ENCODE measurements at places on chromosomes 13 and 19.

GRCh38 chr13:98500963-98501421 lies 75.9 kb downstream of the STK24 start:
- no peak for DNase-seq

DNA sequence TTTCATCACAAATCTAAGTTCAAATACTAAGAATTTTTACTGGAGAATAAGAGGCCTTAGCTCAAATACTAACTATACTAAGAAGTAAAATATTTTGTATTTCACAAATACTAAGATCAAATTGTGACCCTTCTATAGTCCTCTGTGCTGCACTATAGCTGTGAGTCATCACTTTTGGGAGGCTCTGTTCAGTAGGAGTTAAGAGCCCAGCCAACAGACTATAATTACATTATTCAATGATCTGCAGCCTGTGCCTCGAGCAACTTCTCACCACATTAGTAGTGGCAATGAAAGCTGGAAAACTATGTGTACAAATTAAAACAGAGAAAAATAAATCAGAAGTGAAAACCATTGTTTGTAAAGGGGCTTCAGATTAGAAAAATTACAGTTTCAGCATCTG lies 147.3 kb upstream of the GPC6 start:
- no peak for DNase-seq

- no peak for DNase-seq
Measured at GRCh38 chr19:10231612-10232228, 589 bp upstream of the S1PR2 start.

DNA sequence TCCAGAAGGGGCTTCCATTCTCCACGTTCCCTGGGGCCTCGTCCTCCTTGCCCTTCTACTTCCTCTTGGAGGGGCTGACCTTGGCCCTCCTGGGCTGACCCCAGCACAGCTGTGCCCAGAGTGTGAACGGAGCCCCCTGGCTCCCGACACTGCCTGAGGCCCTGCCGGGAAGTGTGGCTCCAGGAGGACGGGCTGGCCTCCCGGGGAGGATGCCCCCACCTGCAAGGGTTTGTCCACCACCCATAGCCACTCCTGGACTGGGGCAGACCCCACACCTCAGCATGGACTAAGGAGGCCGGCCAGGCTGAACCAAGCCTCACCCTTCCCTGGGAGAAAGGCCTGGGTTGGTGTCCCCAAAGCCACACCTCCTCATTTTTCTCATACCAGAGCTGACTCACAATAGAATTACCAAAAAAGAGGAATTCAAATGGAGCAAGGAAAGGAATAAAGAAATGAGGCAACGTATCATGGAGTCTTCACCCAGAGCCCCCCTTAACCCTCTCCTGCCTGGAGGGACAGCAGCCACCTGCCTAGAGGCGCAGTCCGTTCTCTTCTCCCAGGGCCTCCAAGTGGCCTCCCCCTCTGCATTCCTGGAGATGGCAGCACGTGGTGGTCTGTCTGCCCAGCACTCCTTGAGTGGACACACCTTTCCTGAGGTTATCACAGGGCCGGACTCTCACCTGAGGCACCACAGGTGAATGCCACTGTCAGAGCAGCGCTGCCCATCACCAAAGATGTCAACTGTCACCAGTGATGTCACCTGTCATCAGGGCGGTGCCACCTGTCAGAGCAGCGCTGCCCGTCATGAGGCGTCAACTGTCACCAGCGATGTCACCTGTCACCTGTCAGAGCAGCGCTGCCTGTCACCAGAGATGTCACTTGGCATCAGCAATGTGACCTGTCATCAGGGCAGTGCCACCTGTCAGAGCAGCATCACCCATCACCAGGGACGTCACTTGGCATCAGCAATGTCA lies 3.1 kb upstream of the C13orf46 start:
- no peak for DNase-seq

- DNase-seq = no peak
Measured at GRCh38 chr19:46745521-46746280, at the start of gene FKRP. Gene FKRP (plus strand): TSS chr19:46746057. CDS start chr19:46755451, 9,394 bp downstream.

- no peak for DNase-seq
Measured at GRCh38 chr13:105670179-105670990, 865.1 kb downstream of the EFNB2 start.

DNA sequence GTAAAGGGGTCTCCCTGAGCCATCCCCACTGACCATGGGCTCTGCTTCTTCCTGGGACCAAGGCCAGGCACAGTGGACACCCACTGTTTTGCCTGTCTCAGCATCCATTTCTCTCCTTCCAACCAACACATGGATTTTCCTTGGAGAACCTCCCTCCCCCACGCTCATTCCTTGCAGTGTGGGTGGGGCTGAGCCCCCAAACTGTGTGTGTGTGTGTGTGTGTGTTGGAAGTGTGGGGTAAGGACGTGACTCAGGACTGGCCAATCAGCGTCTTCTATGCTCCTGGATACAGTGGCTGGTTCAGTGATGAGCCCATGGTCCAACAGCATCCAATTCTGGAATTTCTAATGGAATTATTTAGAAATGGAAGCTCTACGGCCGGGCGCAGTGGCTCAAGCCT lies 18.7 kb downstream of the CEBPA start:
- DNase-seq = no peak

- no peak for DNase-seq
Measured at GRCh38 chr13:87498681-87499080, 172.5 kb upstream of the SLITRK5 start.

DNA sequence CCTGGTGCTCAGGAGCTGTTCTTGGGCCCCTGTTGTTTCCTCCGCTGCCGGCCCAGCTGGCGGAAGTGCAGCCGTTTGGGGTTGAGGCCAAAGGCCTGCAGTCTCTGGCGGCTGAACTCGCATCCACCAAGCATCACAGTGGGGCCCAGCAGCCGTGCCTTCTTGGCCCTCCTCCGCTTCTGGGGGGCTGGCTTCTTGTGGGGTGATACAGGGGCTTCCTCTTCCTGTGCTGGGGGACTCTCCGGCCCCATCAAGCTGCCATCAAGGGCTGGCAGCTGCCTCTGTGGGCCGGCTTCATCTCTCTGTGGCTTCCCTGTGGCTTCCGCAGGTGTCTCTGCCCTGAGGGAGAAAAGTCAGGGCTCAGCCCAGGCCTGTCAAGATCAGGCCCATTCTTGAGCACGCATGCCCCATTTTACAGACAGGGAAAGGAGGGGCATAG lies 10.3 kb downstream of the ATG4D start:
- peak; percentile 31 for DNase-seq

- peak; percentile 30 for DNase-seq
Measured at GRCh38 chr19:13149628-13150186, 468 bp downstream of the STX10 start.

DNA sequence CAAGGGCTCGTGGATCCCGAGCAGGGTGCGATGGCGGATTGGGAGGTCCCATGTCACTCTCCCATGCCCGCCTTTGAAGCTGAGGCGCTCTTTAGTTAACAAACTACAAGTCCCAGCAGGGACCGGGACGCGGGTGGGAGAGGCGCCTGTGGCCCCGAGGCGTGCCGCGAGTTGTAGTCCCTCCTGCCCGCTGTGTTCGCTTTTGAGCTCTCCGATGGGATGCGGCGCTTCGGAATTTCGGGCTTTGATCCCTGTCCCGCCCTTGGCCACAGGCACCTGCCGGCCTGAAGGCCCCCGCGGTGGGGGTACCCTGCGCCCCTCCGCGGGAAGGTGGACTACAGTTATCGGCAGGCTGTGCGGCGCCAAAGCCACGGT lies 11.0 kb downstream of the CYTH2 start:
- no peak for DNase-seq

GRCh38 chr13:34863360-34864135 lies 78.5 kb upstream of the NBEA start:
- no peak for DNase-seq

- DNase-seq = no peak
Measured at GRCh38 chr13:50847501-50847900, 4.0 kb upstream of the DLEU7 start.

DNA sequence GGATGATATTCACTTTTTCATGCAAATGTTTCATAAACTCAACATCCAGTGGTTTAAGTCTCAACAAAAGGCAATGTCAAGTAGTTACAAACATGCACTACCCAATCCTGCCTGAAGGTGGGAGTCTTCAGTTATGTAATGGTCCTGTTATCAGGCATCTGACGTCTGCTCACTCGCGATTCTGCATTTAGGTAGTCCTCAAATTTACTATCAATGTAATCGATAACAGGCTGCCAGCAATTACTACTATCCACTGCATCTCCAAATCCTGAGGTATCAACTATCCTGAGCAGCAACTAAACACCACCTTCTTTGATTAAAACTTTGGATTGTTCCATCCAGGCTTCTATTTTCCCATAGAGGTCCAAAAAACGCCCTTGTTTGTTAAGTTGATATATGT lies 51.2 kb downstream of the NLRP12 start:
- DNase-seq = peak; percentile 20

- no peak for DNase-seq
Measured at GRCh38 chr19:57566396-57567265, 7.0 kb upstream of the ZNF550 start.

DNA sequence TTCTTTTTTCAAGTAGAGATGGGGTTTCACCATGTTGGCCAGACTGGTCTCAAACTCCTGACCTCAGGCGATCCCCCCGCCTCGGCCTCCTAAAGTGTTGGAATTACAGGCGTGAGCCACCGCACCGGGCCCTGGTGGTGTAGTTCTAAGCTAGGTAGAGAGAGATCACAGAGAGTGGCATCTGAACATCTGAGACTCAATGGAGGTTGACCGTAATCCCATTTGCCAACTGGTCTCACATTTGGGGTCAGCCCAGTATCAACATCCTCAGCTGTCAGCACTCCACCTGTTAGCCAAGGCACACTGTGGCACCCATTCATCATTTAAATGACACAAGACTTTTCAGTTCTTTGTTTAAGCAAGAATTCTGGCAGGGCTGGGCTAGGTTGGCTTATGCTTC lies 8.1 kb downstream of the SELENOW start:
- DNase-seq = no peak

- DNase-seq = no peak
Measured at GRCh38 chr13:112510987-112511685, 76.8 kb downstream of the TUBGCP3 start.

- no peak for DNase-seq
Measured at GRCh38 chr13:32446773-32447465, 19.0 kb upstream of the N4BP2L1 start.

- DNase-seq = no peak
Measured at GRCh38 chr19:50039968-50040367, 14.2 kb downstream of the ZNF473 start.

DNA sequence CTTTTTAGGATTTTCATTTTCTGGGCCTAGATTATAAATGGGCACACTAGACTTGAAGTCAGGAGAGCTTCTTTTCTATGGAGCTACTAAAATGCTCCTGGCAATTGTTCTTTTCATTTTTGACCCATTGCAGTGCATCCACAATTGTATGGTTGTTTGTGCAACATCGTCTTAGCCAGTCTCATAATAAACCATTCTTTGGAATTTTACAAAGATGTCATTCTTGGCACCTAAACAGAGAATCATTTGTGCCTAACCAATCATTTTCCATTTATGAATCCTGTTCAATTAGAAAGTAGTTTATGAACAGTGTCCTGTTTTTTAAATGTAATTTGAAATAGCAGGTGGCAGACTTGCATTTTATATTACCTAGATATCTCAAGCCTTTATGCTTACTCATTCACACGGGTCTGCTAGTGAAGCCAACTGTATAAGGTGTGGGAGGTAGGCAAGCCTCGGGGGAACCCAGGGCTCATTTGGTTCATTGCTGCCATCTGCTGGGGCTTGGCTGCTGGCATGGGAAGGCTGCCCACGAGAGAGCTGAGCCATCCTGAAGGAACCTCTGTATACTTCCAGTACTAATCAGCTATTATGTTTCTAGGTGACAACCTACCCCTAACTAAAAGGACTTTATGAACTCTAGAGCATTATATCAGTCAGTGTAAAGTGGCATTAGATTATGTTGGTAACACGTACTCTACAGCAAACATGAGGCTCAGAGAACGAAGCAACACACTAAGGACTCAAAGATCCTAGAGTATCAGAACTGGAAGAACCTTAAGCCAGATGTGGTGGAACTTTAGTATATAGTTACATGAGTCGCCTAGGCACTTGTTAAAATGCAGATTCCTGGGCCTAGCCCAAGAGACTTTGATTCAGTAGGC lies 60.0 kb downstream of the TPT1 start:
- peak; percentile 62 for DNase-seq

DNA sequence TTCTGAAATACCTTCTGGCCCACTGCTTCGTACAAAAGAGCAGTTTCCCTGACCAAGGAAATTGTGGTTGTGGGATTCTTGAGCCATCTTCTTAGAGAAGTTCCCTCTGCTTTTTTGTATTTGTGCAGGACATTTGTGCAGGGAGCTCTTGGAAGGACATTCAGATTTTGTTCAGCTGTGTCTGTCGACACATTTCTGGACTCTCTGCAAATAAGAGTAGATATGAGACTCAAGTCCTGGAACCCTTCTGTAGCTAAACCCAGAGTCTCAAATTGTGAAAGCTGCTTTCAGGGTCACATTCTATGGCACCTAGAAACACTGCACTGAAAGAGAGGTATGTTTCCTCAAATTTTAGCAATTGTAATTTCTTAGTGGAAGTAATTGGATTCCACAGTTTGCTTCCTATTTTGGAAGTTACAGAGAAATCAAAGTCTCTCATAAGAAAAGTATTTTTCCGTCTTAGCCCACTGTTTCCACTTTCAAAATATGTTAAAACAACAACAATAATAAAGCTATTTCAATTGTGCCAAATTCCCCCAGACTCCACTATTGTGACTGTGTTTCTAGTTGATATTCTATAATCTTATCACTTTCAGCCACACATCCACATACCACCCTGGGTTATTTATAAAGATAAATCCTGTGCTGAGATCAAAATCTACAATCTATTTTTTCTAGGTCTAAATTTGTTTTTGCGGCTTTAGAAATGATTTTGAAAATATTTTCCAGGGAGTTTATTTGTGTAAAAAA lies 224.0 kb downstream of the COG6 start:
- no peak for DNase-seq

DNA sequence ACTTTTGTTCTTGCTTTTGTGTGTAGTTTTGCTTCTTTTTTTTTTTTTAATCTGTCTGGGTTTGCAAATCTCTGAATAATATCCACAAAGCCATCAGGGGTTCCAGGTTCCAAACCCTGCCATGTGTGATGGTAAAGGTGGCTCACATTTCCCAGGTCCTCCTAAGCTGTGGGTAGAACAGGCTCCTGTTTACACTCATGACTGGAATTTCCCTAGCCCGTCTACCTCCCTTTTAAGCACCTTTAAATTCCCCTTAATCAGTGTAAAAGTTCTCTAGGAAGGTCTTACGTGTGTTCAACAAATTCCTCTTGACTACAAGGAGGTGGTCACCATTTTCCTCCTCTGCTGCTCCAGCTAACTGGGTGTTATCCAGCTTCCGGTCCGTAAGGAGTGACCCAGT lies 62.8 kb downstream of the EFNB2 start:
- no peak for DNase-seq

DNA sequence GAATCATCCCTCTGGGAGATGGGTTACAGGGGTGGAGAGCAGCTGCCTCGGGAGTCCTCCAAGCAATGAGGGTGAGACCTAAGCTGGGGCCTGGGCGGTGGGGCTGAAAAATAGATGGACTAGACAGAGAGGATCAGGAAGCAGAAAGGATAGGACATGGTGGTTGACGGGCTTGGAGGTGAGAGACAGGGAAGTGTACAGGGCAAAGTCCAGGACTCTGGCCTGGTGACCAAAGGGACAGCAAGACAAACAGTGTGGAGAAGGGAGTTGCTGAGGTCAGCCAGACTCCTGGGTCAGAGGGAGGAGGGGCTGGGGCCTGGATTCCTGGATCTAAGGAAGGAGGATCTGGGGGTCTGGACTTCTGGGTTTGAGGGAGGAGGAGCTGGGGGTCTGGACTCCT lies 5.5 kb downstream of the PHLDB3 start:
- no peak for DNase-seq

GRCh38 chr19:39110263-39110967 lies 15.2 kb upstream of the PAK4 start:
- DNase-seq = peak; percentile 71

- no peak for DNase-seq
Measured at GRCh38 chr19:15934332-15935078, at the start of gene CYP4F11. Gene CYP4F11 (minus strand): TSS chr19:15934529. CDS start chr19:15934408, 121 bp downstream.

- no peak for DNase-seq
Measured at GRCh38 chr19:19021115-19021514, 12.2 kb downstream of the SUGP2 start.
